Brain pericyte (primary cell): ENCODE measurements at places on chromosomes 5 and 9.

GRCh38 chr9:14219850-14220249, 94.1 kb downstream of the NFIB start:
- no peak for DNase-seq

DNA sequence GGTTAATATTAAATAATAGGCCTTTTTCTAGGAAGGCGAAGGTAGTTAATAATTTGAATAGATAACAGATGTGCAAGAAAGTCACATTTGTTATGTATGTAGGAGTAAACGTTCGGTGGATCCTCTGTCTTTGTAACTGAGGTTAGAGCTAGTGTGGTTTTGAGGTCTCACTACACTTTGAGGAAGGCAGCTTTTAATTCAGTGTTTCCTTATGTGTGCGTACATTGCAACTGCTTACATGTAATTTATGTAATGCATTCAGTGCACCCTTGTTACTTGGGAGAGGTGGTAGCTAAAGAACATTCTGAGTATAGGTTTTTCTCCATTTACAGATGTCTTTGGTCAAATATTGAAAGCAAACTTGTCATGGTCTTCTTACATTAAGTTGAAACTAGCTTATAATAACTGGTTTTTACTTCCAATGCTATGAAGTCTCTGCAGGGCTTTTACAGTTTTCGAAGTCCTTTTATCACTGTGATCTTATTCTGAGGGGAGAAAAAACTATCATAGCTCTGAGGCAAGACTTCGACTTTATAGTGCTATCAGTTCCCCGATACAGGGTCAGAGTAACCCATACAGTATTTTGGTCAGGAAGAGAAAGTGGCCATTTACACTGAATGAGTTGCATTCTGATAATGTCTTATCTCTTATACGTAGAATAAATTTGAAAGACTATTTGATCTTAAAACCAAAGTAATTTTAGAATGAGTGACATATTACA, 45.7 kb downstream of the TGFBR1 start:
- no peak for DNase-seq

GRCh38 chr5:83993803-83994202, 273.1 kb upstream of the HAPLN1 start:
- DNase-seq, result no peak

GRCh38 chr9:133008406-133008805, 22.4 kb upstream of the GTF3C5 start:
- DNase-seq, result no peak

GRCh38 chr9:5644501-5644900, 15.6 kb downstream of the RIC1 start:
- no peak for DNase-seq
